ENCODE measurements at places on chromosomes 2 and 18. TPM values are rescaled to one million over a fixed set of nuclear protein-coding genes. Genes with fewer than 3 reads are reported as not detected.
A peak's percentile ranks its signal among the peaks of the same experiment; 100 is the strongest.

GRCh38 chr18:57785751-57786437 is 17.2 kb downstream of the ATP8B1 start:
- DNase-seq = no peak

- no peak for DNase-seq
Observed at GRCh38 chr2:237532160-237532559, 34.2 kb upstream of the PRLH start.

- DNase-seq = peak; percentile 69
Observed at GRCh38 chr18:45384137-45384961, 230.9 kb upstream of the SLC14A2 start.

GRCh38 chr18:63298400-63299365 is 20.9 kb downstream of the BCL2 start:
- no peak for DNase-seq

DNA sequence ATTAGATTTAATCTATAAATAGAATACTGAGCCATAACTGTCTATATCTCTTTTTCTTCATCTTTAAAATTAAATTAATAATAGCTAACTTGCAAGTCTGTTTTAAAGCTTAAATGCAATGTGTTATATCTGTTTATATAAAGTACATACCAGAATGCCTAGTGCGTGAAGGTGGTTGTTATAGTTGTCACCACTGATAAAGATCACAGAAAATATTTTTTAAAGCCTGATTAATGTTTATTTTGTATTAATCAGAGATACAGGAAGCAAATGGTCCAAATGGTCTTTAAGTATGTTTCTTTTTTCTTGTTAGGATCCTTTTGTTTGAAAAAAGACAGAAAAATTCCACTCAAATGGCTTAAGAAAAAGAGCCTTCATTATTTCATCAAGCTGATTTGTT is 560.6 kb downstream of the CPS1 start:
- DNase-seq = no peak

- DNase-seq = no peak
Observed at GRCh38 chr18:79560042-79560860, 119.4 kb upstream of the CTDP1 start.

- no peak for DNase-seq
Observed at GRCh38 chr2:105390454-105390853, 8.4 kb downstream of the FHL2 start.

GRCh38 chr18:55515214-55515613 is 72.8 kb downstream of the TCF4 start:
- no peak for DNase-seq

- DNase-seq = no peak
Observed at GRCh38 chr2:67842375-67842959, 220.3 kb downstream of the C1D start.

DNA sequence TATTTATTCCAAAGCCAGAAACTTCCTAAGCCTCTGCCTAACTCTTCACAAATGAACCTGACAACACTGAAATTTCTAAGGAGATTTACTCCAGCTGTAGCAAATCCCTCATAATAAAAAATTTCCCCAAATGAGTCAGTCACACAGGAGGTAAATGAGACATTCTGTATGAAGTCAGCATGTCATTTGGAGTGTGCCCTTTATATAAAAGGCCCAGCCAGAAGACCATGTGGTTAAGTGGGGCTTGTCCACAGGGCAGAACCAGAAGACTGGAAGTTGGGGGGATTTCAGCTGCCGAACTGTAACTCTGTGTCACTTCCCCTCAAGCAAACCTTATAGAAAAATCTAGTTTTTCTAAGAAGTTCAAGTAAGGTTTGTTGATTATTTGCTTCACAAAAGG is 30.2 kb downstream of the NRP2 start:
- DNase-seq = no peak

DNA sequence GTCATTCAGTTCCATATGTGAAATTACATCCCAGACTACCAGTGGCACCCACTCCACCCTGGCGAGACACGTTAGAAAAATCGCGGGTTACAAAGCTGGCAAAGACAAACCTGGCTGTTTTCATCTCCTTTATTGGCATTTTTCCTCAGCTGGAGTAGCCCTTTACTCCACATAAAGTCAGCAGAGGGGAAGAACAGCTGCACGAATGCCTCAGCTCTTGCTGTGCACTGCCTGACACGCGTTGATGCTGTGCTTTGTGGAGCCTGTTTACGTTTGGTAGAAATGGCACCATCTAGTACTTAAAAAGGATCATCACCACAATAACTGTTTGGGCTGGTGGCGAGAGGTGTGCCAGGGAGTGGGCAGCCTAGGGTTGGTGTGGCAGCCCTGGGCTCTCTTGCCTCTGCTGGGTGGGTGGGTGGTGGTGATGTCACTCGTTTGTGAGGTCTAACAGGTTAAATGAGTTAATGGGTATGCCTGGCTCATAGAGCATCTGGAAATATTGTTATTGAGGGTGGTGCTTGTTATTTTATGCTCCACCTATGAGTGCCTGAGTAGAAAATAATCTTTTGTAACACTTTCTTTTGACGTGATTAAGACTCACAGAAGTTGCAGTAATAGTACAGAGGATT is 16.4 kb downstream of the FARP2 start:
- DNase-seq = no peak

DNA sequence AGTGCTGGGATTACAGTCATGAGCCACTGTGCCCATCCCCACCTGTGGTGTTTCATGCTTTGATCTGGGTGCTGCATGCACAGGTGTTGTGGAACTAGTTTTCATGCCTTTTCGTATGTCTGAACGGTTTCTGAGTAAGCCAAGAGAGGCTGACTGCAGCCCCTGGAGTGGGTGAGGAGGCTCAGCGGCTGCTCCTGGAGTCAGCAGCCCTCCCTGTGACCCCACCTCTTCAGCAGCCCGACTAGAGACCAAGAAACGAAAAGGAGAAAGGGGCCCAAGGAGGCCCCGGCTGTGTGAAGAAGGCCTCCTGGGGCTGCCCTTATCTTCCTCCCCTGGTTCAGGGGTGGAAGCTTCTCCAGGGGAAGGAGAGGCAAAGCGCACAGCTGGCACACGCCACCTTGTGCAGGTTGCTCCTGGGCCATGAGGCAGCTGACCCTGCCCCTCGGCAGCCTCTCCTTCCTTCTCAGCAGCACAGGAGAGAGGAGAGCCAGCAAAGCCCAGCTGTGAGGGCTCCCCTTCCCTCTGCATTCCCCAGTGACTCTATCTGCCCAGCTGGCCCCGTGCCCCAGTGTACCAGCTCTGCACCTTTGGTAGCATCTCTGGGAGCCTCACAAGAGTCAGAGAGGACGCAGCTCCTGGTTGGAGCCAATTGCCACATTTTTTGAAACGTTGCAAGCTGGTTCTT is 182.5 kb upstream of the HS6ST1 start:
- DNase-seq = no peak

DNA sequence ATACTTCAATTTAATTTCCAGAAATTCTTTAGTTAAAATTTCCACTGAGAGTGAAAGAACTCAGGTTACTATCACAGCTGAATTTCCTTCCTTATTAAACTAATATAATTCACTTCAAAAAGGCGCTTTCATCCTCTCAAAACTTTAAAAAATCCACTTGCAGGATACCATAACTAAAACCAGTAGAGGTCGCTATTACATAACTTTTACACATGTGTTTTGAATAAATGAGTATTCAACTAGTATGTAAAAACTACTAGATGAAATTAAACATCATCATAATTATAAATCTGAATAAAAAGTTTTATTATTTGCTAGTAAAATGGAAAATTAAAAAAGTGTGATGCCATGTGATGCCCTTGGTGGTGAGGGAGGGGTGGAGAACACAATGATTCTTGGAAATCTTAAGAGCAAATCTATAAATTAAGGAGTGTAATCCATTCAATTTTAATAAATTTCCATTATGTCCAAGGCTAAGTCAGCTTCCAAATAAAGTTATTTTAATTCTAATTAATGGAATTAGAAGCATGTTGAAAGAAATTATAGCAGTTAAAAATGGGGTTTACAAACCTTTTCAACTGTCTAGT is 61.4 kb downstream of the SOS1 start:
- peak; percentile 44 for DNase-seq

- no peak for DNase-seq
Observed at GRCh38 chr2:205948496-205948837, 137.5 kb downstream of the INO80D start.

DNA sequence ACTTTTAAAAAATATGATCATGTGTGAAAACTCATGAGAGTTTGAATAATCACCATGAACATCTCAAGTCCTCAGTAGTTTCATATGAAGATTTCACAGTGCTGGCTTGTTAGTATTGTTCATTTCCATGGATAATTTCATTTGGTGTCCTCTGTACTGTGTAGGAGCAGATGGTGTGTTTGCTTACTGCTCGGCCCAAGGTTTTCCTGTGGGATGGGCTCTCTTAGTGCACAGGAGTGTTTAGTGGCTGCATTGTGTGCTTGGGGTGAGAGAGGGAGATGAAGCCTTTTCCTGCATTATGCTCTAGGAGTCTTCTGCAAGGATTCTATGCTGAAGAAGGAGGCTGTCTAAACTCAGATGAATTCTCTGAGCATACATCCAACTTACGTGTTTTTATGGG is 270.6 kb downstream of the SOCS6 start:
- DNase-seq = no peak

DNA sequence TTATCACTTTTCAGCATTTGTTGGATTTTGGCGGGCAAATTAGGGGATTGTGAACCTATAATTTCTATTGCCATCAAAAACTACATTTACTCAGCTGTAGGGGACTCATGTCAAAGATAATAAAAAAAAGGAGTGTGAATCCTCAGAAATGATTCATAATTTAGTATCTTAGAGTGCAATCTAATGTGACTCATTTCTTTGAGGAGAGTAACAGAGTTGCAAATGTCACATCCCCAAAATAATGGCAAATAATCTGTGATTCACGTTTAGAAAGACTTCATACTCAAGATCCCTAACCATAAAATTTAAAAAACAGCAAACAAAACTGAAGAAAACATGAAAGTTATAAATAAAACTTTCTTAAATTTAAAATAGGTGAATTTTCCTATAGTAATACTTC is 373.0 kb downstream of the CDH2 start:
- no peak for DNase-seq

DNA sequence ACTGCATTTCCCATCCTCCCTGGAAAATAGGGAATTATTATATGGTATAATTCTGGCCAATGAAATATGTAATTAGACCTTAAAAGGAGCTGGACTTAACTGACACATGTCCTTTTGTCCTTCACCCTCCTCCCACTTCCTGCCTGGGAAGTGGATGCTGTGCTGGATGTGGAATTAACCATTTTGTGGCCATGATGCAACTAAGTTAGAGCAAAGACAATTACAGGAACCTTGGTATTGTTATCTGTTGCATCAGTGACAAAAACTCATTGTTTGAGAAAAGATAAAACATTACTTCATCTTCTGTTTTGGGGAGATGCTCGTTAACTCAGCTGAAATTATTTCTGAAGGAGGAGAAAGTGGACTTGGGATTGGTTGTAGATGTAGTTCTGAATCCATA is 227.7 kb upstream of the BOD1L2 start:
- DNase-seq = no peak

GRCh38 chr2:8993902-8994278 is 9.6 kb downstream of the MBOAT2 start:
- no peak for DNase-seq

- no peak for DNase-seq
Observed at GRCh38 chr2:197381641-197382040, 53.2 kb downstream of the SF3B1 start.

DNA sequence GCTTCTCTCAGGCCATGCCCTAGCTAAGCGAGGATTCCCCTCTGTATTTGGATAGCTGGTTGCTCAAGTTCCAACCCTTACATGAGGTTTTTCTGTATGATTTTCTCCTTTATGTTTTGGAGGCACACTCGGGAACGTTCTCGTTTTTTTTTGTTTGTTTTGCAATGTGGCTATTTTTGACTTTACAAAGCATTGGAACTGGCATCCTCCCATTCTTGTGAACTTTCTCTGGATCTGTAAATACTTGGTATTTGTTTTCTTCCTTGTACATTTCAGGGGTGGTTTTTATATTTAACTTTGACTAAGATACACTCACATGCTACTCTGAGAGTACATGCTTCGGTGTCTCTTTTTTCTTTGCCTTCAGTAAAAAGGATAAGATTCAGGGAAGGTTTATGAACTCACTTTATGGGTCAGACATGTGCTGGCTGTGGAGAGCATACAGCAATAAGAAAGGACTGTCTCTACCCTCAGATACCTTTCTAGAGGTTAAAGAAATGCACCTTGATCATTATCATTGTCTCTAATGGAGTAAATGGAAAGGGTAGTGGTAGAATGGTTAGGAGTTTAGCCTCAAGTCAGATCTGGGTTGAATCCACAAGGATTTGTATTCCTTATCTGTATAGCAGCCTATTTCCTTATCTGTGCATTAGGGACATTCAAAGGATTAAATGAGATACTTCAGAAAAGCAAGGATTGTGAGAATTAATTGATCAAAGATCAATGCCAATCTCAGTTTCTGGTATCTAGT is 61.9 kb downstream of the MEIS1 start:
- no peak for DNase-seq

DNA sequence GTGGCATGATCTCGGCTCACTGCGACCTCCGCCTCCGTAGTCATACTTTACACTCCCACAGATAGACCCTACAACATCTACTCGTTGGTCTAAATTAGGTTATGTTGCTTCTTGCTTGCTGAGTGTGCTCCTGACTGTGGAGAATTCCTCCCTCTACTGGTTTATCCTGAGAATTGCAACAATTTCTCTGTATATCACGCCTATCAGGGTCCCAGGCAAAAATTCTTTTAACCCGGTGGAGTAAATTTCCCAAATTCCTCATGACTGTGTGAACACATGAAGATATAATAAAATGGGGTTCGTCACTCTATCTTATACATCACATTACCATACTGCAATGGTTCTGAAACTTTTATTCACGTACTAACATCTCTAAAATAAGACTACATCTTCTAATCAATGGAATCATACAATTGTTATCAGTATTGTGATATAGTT is 156.7 kb downstream of the EVA1A start:
- DNase-seq = peak; percentile 55

DNA sequence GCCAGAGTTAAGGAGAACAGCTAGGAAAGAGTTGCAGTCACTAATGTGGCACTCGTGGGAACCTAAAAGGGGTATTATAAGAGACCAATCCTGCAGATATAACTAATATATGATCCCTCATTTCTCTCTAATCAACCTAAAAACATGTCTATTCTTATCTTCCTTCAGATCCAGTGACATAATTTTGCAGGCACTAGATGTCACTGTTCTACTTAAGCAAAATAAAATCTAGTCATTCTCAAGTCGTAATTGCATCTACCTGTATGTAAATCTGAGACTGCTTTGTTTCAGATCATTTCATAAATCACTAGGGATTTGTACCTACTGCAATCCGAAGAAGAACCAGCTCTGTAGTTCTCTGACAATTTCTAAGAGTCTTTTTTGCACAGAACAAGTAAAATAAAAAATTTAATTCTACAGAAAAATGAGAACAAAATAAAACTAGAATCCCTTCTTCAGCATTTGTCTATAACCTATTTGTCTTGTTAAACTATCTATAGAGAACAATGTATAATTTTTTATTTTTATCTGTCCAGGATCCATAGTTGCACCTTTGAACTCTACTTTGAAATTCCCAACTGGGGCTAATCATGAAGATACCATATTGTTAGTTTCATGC is 56.5 kb upstream of the ERBB4 start:
- DNase-seq = peak; percentile 5

The BCL2 gene
- polyA plus RNA-seq = 26.3 TPM

The CDCA7 gene
- polyA plus RNA-seq = 32.9 TPM

The ALPG gene
- polyA plus RNA-seq = not detected

The UGT1A9 gene
- polyA plus RNA-seq = 7.8 TPM

The MC5R gene
- 0.13 TPM for polyA plus RNA-seq

The HOXD13 gene
- polyA plus RNA-seq = 0.08 TPM

The CLEC4F gene
- polyA plus RNA-seq = 0.09 TPM

The MC4R gene
- 0.34 TPM for polyA plus RNA-seq

The ENOSF1 gene
- polyA plus RNA-seq = 145 TPM

The DRC1 gene
- 2.1 TPM for polyA plus RNA-seq

The KCNE4 gene
- polyA plus RNA-seq = 15.3 TPM

The TNFAIP6 gene
- polyA plus RNA-seq = 2.1 TPM

The KIF1A gene
- polyA plus RNA-seq = 14.7 TPM

Measured in renal pelvis (tissue), 12 donors.